ENCODE measurements at places on chromosomes 16 and 17.

DNA sequence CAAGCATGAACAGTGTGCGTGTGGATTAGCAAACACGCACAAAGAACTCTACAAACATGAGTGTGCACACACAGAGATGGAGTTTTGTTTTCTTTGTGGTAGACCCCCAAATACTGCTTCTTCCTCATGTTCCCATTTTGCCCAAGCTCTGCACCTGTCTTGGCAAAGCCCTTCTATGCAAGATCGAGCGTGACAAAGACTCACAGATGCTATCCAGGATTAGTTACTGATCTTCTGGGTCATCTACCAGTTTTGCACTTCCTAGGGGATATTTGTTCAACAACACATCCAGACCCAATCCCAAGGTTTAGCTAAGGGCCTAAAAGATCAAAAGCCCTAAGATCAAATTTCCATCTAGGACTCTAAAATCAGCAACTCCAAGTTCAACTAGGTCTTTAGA is 16.0 kb downstream of the LRRC36 start:
- no peaks in the 10 kb centered on the region for H3K4me1 ChIP-seq
- H3K36me3 ChIP-seq = no peaks in the 10 kb centered on the region

GRCh38 chr16:78333808-78334207 is 234.4 kb downstream of the WWOX start:
- no peak overlapping the region for H3K4me3 ChIP-seq
- no peaks in the 10 kb centered on the region for H3K4me1 ChIP-seq
- DNase-seq = no peak
- H3K36me3 ChIP-seq = no peaks in the 10 kb centered on the region

DNA sequence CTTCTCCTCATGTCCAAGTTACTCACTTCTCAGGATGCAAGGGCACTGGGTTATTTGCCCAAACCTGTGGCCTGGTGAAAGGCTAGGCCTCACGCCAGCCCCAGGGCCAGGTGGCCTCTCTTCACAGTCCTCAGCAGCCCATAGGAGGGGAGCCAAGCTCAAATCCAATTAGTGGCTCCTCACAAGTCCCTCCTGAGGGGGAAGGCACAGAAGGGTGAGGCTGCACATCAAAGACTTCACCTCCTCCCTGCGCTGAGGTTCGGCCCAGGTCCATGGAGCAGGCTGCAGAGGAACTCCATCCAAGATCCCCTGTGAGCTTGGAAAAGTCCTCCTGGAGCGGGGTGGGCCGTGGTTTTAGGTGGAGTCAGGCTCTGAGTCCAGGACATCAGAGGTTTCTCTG is 320.0 kb downstream of the FOXL1 start:
- H3K4me3 ChIP-seq = no peak overlapping the region
- no peaks in the 10 kb centered on the region for H3K36me3 ChIP-seq
- H3K4me1 ChIP-seq = no peaks in the 10 kb centered on the region
- H3K27me3 ChIP-seq = no peaks in the 10 kb centered on the region
- no peak for DNase-seq

DNA sequence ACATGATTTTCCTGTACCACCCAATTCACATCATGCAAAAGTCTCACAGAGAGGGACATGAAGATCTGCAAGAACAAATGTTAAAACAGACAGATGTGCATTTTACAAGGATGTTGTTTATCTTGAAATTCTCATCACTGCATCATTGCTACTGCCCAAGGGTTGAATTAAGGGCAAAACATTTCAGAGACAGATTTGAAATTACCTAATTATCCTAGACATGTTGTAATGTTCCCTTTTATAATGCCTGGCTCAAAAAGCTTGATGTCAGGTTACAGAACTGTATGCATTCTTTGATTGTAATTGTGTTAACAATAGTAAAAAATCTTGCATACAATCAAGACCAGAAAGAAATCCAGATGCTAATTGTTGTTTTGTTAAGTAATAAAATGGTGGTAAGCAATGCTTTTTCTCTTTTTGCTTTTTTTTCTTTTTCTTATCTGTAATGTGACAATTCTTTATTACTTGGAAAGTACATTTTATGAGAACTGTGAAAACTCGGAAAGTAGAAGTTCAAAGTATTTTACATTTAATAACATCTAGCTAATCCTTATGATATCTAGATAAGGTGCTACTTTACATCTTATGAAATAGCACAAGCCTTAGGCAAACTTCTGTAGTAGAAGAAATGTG is 3.6 kb upstream of the DUSP14 start:
- no peak overlapping the region for H3K27ac ChIP-seq
- H3K27me3 ChIP-seq = no peaks in the 10 kb centered on the region
- DNase-seq = no peak
- peaks cover 13% of the 10 kb centered on the region for H3K4me1 ChIP-seq
- no peak overlapping the region for H3K4me3 ChIP-seq

- H3K4me3 ChIP-seq = peak overlapping the region; percentile 100
- H3K27me3 ChIP-seq = no peaks in the 10 kb centered on the region
- no peak for DNase-seq
- peaks cover 17% of the 10 kb centered on the region for H3K4me1 ChIP-seq
- H3K36me3 ChIP-seq = peaks cover 10% of the 10 kb centered on the region
These were observed 941 bp downstream of the PDK2 start for GRCh38 chr17:50096092-50096491.

DNA sequence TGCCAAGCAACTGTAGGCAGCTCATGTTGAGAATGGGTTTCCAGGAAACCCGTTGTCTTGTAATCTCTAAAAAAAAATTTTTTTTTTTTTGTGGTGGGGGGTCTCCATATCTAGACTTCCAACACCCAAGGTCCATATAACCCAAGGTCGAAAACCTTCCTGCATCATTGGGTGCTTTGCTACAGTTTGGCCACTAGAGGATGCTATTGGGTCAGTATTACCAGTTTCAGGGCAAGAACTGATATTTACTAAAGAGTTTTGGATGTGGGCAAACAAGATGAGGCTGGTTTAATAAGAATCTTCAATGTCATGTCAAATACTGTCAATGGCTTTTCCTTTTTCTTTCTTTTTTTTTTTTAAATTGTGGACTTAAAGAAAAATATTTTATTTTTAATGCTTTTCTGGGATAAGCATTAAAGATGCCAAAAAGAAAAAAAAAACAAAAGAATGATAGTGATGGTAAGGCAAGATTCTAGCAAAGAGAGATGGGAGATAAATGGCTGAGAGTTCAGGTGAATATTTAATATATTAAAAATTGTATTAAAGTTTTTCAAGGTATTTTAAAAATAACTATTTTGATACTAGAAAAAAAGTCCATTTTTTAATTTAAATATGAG is 62.2 kb downstream of the DHRS7C start:
- H3K4me3 ChIP-seq = no peak overlapping the region
- no peak for DNase-seq
- no peaks in the 10 kb centered on the region for H3K4me1 ChIP-seq
- H3K27me3 ChIP-seq = no peaks in the 10 kb centered on the region
- no peak overlapping the region for H3K27ac ChIP-seq
